ENCODE measurements at places on chromosomes 4 and X. TPM values are rescaled to one million over a fixed set of nuclear protein-coding genes. Genes with fewer than 3 reads are reported as not detected.

DNA sequence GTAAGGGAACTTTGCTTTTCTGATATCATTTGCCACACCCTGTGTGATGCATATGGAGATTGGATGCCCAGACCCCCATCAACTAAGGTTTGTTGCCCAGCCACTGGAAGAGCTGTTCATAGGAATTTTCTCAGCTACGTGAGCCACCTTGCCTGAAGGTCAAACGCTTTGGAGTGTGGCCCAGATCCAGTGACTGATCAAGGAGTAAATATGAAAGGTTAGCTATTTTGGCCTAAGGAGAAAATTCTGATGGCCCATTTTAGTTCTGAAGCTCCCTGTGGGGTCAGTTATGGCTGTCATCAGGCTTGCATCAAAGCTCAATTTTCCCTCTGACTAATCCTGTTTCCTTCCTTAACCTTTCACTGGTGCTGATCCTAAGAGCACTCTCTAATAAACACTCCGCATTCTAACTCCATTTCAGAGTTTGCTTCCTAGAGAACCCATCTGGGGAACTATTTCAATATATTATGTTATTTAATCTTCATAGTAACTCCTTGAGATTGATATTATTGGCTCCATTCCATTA, 407.7 kb downstream of the SPRY1 start:
- no peak for DNase-seq

The TCEAL2 gene
- total RNA-seq: 0.32 TPM

DNA sequence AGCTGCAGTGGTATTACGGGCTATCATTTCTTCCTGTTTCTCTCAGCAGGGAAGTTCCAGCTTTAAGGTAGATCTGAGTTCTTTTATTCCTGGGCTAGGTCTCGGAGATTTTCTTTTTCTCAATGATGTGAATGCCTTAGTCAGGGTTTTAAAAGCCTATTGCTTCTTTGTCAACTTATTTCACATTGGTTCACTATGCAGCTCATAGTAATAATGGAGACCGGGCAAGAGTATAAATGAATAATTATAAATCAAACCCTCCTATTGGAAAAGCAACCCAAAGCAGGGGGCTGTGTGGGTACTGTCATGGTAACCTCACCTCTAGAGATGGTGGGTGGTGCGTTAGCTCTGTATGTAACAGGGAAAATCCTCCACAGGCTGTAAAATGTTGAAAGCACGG, 563.6 kb downstream of the RPA4 start:
- no peak for DNase-seq

DNA sequence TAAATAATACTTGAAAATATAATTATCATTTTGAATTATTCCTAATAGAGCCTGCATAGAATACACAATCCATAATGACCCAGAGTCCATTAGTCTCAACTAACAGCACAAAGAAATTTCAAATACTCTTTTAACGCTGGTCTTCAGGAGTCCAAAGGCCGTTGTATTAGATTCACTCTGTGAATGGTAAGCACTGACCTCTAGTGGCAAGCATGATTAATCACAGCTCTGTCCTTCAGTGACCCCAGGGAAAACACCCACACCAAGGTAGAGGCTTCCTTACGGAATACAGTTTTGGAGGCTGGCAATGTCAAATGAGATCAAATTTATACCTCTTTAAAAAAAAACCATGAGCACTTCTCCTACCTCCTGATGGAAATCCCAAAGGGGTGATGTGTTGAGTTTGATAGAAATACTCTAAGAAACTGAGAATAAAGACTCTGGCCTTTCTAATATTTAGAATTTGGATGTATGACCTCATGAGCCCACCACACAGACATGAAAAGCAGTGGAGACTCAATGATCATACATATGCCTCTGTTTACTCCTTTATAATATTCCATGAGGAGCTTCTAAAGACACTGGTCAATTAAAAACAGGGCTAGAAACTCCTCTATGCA, 147.2 kb upstream of the DKK2 start:
- no peak for DNase-seq

DNA sequence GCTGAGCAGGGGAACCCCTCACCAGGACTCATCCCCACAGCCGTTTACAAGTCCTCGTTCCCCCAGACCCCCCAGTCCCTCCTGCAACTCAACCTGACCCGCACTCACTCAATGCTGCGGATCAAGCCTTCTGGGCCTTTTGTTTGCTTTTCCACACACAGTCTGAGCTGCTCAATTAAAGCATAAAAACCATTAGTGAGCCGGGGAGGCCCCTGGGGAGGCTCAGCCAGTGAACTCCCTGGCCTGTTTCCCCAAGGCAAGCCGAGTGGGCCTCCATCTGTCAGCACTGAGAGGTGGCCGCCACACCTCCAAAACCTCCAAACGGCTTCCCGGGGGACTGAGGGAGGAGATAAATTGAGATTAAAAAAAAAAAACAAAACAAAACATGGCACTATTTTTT, 158.5 kb downstream of the SHOX start:
- peak; percentile 37 for DNase-seq

The CTAG2 gene
- not detected for total RNA-seq

DNA sequence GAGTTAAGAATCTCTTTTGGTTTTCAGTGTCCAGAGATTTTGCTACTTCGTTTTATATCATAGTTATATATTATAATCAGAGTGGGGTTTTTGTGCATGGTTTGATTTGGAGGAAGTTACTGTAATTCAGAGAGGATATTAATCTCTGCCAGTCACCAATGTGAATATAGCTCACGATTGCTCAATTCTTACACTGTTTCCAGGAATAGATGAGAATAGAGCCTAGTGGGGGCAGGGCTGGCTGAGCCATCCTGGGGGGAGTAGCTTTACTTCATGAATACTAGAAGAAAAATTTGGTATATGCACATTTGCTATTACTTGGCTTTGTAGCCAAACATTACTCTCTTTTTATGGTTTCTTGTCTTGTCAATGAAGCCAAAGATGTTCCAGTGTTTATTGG, 60.9 kb upstream of the TRPC3 start:
- DNase-seq: no peak

GRCh38 chr4:152836936-152837335, 57.2 kb downstream of the ARFIP1 start:
- no peak for DNase-seq

The MAGEE1 gene
- 1.2 TPM for total RNA-seq

The PHOX2B gene
- total RNA-seq: not detected

DNA sequence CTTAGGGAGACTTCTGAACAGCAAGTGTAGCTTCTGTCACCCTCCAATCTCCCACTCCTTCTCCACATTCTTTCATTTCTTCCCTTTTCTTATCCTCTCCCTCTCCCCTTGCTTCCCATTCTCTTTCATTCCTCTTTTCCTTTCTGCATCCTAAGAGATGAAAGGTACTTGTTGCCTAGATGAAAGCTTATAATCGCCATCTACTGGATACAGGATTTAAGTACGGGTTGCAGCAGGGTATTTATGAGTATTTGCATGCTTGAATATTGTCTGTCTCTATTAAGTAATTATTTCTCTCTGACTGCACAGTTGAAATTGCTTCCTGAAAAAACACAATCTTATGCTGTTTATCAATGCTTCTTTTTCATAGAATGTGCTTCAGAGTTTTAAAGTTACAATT, 174.0 kb upstream of the TENT5D start:
- no peak for DNase-seq

DNA sequence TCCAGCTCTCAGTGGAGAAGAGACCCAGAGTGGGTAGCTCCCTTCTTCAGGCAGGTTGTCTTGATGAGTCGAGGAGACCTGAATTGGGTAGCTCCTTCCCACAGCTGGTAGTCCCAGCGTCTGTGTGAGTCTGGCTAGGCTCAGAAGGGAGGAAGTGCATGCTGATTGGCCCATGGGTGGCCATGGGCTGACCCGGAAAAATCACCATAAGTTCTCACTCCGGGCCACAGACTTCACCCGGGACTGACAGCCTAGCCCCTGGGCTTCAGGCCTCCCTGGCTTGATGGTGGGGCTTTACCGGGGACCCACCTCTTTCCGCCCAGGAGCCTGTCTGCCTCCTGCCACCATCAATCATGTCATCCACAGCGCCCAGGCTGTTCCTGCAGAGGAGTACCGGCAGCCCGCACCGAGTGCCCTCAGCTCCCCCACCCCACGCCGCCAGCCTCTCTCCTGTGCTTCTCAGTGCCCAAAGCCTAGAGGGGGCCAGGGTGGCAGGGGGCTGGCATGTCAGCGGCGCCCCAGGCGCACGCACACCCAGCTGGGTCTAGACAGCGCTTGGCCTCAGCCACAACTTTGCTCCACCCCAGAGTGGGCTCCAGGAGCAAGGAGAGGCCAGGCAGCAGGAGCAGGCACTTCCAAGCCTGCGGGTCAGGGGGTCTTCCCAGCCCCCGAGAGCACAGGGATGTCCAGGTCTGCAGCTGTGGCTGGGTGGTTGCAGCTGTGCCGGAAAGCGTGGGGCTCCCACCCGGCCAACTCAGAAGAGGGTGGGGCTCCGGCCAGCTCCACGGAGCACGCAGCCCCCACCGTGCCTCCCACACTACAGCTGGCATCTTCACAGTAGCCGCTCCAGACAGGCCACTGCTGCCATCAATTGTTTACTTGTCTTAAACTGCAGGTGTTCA, 16.1 kb upstream of the SAT1 start:
- peak; percentile 88 for DNase-seq

GRCh38 chr4:14596904-14597303, 405.4 kb upstream of the CPEB2 start:
- no peak for DNase-seq

GRCh38 chrX:22542641-22543040, 269.9 kb downstream of the CBLL2 start:
- DNase-seq: no peak

The SCML2 gene
- total RNA-seq: 2.1 TPM

DNA sequence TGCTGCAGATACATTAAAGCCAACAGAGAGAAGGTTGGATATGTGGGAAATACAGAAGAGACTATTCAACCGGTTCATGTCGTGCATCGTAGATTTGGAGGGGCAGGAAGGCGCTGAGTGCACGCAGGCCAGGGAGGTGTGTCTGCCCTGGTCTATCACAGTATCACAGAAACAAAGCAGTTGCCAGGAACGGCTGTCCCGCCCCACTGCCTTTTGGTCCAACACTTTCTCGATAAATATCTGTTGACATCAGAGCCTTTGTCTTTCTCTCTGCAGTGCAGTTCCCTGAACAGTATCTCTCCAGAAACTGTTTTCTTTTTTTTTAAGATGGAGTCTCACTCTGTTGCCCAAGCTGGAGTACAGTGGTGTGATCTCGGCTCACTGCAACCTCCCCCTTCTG, 151.1 kb upstream of the BCOR start:
- no peak for DNase-seq

DNA sequence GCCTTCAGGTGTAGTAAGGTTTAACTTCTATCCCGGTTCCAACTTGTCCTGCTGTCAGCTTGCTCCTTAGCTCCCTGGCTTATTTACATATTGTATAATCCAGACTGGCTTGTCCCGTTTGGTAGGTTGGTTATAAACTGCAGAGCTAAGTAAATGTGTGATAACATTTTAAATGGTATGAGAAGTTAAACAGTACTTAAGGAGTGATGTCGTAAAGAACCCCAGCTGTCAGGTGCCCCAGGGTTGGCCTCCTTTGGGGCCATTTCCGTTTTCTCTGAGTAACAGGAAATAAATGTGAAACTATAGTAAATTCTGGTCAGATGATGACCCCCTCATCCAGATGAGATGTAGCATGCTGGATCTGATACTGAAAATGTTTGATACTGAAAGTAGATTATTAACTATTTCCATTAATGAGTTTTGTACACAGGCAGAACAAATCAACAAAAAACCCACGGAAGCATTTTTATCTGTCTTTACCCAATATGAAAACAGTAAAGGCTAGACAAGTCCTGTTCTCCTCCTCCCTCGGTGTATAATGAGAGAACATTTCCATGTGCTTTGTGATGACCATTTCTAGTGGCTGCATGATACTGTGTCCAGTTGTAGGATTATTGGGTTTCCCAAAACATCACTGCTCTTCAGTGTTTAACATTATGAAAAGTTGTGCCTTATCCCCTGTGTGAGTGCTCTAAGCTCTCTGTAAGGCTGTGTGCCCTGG, 22.4 kb downstream of the GAB1 start:
- DNase-seq: no peak

DNA sequence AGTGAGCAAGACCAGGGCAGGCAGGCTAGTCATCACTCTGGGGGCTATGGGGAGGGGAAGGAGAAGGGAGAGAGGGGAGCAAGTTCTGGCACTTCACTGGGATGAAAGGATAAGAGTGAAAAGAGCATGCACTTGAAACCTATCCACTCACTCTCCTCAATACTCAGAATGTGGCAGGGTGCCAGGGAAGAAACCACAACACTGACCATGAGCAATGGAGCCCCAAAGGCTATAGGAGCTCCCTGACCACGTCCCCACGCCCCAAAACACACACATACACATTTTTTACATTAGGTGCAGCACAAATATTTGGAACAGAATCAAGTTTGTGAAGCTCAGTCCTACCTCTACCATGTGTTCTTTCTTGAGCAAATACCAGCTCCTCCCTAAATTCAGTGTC, 132.2 kb downstream of the IDS start:
- DNase-seq: no peak

DNA sequence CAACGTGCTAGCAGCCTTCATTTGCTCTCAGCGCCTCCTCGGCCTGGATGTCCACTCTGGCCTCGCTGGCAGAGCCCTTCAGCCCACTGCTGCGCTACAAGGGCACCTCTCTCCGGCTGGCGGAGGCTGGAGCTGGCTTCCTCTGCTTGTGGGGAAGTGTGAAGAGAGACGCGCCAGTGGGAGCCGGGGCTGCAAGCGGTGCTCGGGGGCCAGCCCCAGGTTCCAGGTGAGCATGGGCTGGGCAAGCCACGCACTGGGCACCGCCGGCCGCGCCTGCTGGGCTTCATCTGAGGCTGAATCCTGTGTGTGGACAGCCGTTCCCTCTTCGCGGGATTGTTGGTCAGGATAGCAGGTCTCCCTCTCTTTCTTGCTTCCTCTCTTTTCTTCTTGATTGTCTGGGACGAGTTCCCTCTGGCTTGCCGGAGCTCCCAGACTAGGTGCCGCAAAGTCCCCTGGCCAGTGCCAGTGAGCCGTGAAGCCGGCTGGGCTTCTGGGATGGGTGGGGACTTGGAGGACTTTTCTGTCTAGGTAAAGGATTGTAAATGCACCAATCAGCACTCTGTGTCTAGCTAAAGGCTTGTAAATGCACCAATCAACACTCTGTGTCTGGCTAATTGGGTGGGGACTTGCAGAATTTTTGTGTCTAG, 165.0 kb downstream of the HEPH start:
- peak; percentile 81 for DNase-seq

The TMSB15C gene
- 0.19 TPM for total RNA-seq

The TMA16 gene
- total RNA-seq: 18.3 TPM

The ZNF595 gene
- 29.6 TPM for total RNA-seq

The POU4F2 gene
- total RNA-seq: not detected

GRCh38 chrX:1449823-1450149, 2.9 kb downstream of the ASMTL start:
- no peak for DNase-seq

GRCh38 chr4:7569810-7570783, 135.4 kb upstream of the PSAPL1 start:
- DNase-seq: no peak

DNA sequence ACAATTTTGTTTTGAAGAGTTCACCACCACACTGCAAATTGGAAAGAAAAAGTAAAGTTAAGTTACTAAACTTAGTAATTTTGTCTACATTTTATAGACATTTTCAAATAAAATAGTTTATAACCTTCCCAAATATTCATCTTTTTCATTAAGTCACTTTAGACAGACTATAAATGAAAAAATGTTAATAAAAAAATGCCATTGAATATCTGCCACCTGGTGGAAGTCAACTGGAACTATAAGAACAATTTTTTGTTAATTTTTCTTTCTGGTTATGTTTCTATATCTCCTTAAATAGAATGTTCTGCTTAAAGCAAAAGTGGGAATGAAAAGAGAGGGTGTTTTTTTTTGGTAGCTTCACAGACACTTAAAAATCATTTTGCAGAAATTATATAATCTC, 534.4 kb upstream of the PCDH10 start:
- DNase-seq: no peak

The CXCL6 gene
- total RNA-seq: 0.45 TPM

GRCh38 chrX:12802741-12803140, 11.5 kb downstream of the PRPS2 start:
- no peak for DNase-seq
